ENCODE measurements at places on chromosomes 13 and 19.

DNA sequence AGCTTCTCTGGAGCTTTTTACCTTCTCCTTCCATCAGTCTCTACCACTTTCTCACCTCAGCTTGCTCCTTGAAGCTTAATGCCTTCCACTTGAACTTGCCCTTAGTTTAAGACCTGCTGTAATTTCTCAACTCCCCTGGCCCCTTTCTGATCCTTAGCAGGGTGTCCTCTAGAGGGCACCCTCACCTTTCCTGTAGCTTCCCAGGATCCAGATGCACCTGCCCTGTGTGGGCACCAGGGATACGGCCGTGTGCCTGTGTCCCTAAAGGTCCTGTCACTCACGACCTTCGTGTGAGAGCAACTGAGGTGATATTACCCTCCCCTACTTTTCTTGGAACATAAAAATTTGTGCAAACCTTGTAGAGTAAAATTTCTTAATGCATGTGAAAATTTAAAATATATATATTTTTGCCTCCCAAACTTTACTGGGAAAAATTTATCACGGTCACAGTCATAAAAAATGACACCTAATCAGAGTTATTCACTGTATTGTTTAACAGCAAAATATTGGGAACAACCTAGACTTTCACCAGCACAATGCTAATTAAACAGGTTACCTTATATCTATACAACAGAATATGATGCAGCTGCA, 46.4 kb downstream of the PSG3 start:
- no peak for DNase-seq

GRCh38 chr13:59842507-59842906, 321.2 kb downstream of the DIAPH3 start:
- DNase-seq = no peak

DNA sequence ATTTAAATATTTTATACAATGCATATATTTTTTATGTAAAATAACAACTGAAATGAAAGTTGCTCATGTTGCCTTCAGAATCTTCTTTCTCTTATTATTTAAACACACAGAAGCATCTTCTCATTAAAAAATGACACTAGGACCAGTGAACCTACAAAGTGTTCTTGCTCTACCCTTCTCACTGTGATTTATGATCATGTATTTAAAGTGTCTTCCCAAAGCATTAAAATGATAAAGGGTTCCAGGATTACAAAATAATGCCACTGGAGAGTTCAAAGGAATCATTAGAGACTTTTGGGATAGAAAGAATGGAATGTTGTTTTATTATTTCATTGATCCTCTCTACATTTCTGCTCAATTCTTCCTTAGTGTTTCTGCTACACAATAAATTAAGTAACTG, 643.6 kb upstream of the SLITRK1 start:
- DNase-seq = no peak

DNA sequence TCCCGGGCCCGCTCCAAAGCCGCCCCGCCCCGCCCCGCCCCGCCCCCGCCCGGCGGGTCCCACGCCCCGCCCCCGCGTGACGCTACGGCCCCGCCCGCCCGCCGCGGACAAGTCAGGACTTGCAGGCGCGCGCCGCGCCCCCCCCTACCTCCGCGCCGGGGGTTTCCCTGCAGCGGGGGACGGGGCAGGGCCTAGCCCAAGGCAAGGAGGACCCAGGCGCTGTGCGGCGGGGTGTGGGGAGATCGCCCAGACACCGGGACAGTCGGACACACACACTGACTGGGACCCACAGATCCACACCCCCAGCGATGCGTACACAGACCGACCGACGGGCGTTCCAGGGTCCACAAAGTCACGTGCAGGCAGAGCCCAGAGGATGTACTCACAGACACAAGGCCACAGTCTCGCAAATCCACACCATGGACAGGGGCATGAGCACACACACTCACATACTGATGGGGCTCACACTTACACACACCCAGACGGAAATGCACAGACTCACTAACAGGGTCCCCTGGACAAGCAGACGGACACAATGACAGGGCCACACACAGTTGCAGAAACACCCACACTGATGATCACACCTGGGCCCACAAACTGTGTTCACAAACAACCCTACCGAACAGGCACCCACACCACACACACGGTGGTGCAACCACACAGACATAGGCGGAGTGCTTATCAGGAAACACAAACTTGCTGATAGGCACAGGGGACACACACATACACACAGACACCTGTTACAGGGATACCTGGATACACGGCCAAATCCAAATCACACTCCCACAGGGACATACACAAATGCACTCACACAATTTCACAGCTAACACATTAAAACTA, 436 bp upstream of the BBC3 start:
- DNase-seq = peak; percentile 92

- no peak for DNase-seq
Measured at GRCh38 chr19:41863209-41863931, 3.3 kb downstream of the RPS19 start.

GRCh38 chr13:110478405-110479214, 82.9 kb downstream of the RAB20 start:
- no peak for DNase-seq

GRCh38 chr19:17687857-17688784, at the start of gene UNC13A:
Gene UNC13A (minus strand): TSS chr19:17688354. CDS start chr19:17688199, 155 bp downstream.
- peak; percentile 49 for DNase-seq

- no peak for DNase-seq
Measured at GRCh38 chr19:54149021-54149812, 10.3 kb downstream of the LENG1 start.

- no peak for DNase-seq
Measured at GRCh38 chr13:52830946-52831345, 17.5 kb downstream of the PCDH8 start.

DNA sequence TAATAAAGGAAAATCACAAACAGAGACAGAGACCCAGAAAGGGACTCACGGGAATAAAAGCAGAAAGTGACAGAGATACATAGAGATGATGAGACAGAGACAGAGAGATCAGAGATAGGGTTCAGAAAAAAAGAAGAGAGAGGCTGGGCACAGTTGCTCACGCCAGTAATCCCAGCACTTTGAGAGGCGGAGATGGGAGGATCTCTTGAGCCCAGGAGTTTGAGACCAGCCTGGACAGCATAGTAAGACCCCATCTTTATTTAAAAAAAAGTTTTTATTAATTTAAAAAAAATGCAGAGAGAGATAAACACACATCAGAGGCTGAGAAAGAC, 19.4 kb upstream of the FOSB start:
- DNase-seq = no peak

GRCh38 chr19:3359015-3359918, 7.1 kb upstream of the NFIC start:
- DNase-seq = peak; percentile 50

DNA sequence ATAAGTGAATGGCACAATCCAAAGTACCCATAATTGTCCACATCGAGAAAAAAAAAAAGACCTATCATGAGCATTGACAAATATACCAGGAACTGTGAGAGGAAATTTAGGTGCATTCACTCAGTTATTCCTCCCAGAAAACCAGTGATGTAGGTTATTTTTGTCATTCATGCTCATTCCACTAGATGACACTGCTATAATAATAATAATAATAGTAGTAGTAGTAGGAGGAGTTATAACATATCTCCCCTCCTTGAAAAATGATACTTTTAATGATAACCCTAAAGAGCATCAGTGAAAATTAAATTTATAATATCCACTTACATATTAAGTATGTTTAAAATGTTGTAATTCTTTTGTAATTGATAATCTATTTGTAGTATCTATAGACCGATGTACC, 463.9 kb upstream of the MIR17HG start:
- no peak for DNase-seq

GRCh38 chr13:45276913-45277312, 64.1 kb downstream of the TPT1 start:
- no peak for DNase-seq

DNA sequence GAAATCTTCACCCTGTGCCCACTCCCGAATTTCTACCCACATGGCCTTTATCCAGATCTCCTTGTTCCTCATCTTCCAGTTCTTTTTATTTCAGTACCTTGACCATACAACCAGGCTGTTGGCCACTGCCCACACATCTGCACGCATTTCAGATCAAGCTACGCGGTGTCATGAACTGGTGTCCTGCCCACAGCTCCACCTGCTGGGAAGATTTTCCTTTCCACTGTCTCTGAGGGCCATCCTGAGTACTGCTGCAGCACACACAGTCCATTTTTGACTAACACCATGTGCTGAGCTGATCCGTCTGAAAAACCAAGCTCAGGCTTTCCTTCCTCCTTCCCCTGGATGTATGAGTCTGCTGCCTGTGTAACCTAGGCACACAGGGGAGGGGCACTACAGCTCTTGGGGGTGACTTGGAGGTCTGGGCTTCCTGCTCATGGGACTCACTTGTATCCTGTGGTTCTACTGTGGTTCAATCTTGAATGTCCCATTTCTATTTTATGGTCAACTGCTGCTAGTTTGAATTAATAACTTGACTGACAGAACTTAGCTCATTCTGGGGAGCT, 71.9 kb downstream of the WASF3 start:
- DNase-seq = no peak

- DNase-seq = no peak
Measured at GRCh38 chr19:2983351-2984214, 6.2 kb downstream of the TLE6 start.

- no peak for DNase-seq
Measured at GRCh38 chr19:41861846-41862245, 1.8 kb downstream of the RPS19 start.

GRCh38 chr13:110916301-110917142, 1.7 kb upstream of the ANKRD10 start:
- DNase-seq = no peak

GRCh38 chr13:45615501-45616101, at the start of gene ERICH6B:
Gene ERICH6B (minus strand): TSS chr13:45615739. CDS start chr13:45597005, 18,734 bp downstream.
- DNase-seq = no peak

DNA sequence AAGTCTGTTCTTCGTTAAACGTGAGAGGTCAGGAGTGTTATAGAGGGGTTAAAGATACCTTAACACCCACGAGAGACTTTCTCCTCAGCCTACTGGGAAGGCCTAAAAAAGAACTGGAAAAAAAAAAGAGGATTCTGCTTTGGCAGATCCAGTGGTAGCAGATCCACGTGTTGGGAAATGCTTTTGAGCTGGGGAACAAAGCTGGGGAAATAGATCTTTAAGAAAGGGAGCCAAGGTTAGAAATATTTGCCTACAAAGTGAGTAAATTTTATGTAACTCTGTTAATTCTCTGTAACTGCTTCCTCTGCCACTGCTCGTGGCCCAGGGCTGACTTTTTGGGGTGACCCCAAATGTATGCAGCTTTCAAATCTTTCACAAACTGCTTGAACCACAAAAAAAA, 11.7 kb downstream of the RFX2 start:
- DNase-seq = no peak

- DNase-seq = no peak
Measured at GRCh38 chr19:17041976-17042375, 15.4 kb upstream of the CPAMD8 start.

Measured in T-cell (primary cell).